ENCODE measurements at places on chromosomes 5 and 9.

GRCh38 chr5:6593148-6594016, 39.5 kb downstream of the NSUN2 start:
- DNase-seq = no peak

GRCh38 chr5:95957561-95958203, 4.0 kb downstream of the ELL2 start:
- DNase-seq = no peak

DNA sequence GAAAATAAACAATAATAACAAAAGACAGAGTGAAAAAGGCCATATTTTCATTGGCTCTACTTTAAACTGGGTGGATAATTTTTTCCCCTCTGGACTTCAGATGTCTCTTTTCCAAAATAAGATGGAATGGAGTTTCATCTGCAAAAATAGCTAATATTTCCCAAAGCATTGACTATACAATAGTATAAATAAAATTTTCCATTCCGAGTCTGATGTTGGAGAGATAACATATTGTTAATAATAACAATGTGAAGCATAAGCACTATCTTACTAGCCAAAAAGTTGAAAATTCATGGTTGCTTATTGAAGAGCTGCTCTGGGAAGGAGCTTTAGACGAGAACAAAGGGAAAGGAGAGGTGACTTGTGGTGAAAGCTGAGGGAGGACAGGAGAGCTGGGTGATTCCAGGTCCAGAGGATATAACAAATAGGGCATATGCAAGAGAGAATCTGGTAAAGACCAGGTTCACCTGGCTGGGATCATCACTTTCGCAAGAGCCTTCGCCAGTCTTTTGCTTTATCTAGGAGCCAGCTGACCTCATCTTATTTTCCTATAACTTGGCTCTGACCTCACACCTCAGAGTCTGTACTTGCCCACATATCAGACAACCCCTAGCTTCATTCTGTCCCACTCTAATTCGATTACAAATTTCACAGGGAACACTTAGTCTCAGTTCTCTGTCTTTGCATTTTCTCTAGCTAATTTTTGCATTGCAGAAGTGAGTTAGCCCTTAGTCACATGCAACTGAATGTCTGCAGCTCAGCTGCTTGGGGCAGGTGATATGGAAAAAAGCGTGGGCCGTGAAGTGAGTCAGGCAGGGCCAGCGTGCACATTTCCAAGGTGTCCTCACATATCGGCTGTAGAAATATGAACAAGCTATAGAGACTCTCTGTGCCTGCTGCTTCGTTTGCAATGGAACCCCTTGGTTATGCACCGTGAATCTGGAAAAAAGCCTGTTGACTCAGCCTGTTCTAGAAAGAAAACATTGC, 7.6 kb upstream of the ZNF474 start:
- DNase-seq = no peak

- no peak for DNase-seq
These were observed 63.2 kb downstream of the COL27A1 start for GRCh38 chr9:114218264-114219120.

DNA sequence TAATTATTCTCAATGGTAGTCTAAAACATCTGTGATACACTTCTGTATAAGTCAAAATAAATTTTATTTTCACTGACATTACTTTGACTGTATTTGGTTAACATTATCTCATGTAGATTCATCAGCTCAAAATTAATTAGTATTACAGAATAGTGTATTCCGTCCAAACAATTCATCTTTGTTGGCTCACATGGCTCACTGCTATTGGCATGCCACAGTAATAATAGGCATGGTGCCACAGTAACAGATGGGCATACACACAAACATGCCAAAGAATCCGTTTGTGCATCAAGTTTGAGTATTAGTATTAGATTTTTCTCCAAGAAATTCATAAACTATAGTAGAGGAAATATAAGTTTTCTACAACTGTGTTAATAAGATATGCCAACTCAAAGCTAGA, 14.2 kb downstream of the AP3B1 start:
- no peak for DNase-seq

GRCh38 chr9:95047452-95048224, 269.9 kb downstream of the FANCC start:
- no peak for DNase-seq

GRCh38 chr9:23590276-23591000, 235.6 kb downstream of the ELAVL2 start:
- no peak for DNase-seq

- DNase-seq = no peak
These were observed 409.2 kb upstream of the KIF2A start for GRCh38 chr5:61896811-61897210.

- no peak for DNase-seq
These were observed 19.6 kb upstream of the TOMM5 start for GRCh38 chr9:37611961-37612360.

DNA sequence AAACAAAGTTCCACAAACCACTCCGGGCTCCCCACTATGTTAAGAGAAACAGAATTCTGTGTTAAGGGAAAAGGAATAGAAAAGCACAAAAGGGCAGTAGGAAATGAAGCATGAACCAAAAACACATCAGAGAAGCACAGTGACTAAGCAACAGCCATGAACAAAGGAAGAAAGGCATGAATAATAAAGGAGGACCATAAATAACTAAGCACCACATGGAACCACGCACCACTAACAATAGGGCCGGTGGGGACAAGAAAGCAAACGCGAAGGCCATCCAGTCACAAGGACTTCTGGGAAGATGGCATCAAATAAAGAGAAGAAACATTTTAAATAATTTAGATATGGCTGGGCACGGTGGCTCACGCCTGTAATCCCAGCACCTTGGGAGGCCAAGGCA, 18.0 kb downstream of the PRUNE2 start:
- no peak for DNase-seq

GRCh38 chr9:76651119-76651705, 113.0 kb upstream of the PCA3 start:
- no peak for DNase-seq

GRCh38 chr5:59185757-59186385, 603.0 kb downstream of the RAB3C start:
- DNase-seq = no peak

DNA sequence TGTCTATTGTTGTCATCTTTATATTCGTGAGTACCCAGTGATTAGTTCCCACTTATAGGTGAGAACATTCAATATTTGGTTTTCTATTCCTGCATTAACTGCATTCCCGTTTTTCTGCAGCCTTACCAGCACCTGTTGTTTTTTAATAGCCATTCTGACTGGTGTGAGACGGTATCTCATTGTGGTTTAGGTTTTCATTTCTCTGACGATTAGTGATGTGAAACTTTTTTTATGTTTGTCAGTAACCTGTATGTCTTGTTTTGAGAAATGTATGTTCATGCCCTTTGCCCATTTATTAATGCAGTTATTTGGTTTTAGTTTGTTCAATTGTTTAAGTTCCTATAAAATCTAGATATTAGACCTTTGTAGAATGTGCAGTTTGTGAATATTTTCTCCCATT, 546.0 kb upstream of the RORB start:
- DNase-seq = no peak

DNA sequence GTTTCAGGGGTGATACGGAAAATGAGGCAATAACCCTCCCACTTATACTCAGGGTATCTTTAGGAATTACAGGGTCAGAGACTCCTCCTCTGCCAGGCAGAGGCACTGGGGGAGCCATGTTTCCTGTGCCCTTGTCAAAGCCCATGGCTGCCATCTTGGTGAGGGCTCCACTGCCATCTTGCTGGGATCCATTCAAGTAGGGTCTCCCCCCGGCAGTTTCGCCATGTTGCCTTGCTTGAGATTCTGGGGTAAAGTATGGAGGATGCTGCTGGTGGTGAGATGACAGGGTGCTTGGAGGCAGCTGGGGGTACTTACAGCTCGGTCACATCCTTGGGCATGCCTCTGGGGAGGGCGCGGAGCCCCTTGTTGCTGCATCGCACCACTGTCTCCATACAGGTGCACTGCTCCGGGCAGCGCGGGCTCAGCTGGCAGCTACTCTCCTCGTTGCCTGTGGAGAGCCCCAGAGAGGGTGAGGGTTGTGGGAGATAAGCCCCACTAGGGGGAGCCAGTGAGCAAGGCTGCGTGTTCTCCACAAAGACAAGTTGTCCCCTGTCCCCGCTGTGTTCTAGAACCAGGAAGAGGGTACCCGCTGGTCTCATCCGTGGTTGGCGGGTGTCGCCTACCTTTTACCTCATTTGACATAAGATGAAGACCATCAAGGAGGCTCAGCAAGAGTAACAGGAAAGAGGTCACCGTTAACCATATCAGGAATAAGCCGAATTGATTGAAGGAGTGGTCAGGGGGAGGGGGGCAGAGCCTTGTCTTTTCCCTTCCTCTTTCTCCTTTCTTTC, 169.0 kb upstream of the PANK3 start:
- DNase-seq = no peak

- DNase-seq = no peak
These were observed 36.0 kb downstream of the DOCK8 start for GRCh38 chr9:250625-251024.

GRCh38 chr5:109630093-109630492, 59.6 kb upstream of the MAN2A1 start:
- DNase-seq = no peak

- DNase-seq = no peak
These were observed 35.7 kb downstream of the ANGPTL2 start for GRCh38 chr9:127086771-127087170.

GRCh38 chr5:113031557-113031956, 55.0 kb downstream of the DCP2 start:
- DNase-seq = no peak

- no peak for DNase-seq
These were observed 28.5 kb downstream of the TSPAN17 start for GRCh38 chr5:176675676-176676360.

- DNase-seq = no peak
These were observed 68.8 kb downstream of the FEM1C start for GRCh38 chr5:115475788-115476187.

- DNase-seq = no peak
These were observed 307.3 kb downstream of the PIK3R1 start for GRCh38 chr5:68522863-68523262.

GRCh38 chr5:175718401-175719108, 60.7 kb downstream of the HRH2 start:
- DNase-seq = peak; percentile 21

DNA sequence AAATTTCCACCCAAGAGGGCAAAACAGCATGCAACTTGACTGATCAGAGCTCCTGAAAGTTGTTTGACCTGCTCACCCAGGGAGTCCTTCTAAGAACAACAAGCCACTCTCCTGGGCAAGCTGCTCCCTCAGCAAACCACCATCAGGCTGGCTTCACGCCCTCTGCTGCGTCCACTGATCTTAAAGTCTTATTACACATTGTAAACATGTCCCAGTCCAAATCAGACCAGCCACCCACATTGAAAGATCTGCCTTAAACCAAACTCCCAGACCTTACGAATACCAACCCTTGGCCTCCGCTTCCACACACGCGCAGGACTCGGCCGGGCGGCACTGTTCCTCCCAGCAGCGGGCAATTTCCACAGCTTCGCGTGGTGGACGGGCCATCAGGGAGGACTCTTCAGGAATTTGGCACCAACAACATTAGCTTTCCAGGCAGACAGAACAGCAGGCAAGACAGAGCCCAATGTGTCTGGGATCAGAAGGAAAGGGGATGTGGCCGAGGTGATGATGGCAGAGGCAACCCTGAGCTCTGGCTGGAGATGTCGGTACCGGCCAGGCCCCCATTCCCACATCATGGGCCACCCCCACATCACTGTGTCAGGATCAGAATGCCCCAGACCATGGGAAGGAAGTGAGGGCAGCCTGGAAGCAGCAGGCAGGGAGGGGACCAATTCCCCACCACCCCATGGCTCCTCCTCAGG, 56.8 kb downstream of the SEMA4D start:
- no peak for DNase-seq

DNA sequence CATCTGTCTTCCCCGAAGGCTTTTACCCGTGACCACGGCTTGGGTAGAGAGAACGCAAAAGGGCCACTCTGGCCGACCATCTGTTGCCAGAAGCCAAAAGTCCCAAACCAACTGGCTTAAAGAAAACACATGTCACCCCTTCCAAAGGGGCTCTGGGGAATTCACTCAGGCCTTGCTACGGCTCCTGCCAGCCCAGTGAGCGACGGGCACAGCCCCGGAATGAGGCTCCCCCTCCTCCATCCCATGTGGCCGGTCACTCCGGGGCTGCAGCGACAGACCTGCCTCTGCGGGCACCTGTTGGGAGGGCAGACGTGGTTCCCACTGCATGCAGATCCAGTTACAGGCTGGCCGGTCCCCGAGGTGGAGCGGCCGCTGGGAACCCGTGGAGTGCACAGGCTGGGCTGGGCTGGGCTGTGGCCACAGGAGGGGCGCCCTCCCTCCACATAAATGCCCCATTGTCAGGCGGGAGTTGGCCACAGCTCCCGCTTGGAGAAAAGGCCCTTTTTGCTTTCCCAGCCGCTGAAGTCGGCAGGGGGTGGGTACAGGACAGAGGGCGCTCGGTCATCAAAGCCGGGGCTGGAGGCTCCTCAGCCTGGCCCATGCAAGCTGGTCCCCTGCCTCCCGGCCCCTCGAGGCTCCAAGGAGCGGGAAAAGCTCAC, 19.9 kb downstream of the NOTCH1 start:
- no peak for DNase-seq

DNA sequence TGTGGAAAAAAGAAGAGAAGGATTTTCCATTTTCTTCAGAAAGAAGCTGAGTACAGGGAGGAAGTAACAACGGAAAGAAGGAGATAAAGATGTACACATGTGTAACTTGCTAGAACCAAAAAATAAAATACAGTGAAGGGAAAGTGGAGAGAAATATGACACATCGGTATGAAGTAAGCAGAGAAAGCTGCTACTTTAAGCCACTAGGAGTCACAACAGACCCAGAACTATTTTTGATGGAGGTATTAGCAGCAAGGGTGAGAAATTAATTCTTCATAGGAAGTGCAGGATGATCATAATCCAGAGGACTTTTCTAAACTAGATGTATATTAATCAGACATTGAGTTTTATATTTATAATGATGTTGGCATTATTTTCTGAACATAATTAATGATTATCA, 88.5 kb downstream of the FAM174A start:
- DNase-seq = no peak
